AG09309 (cell line): ENCODE measurements at places on chromosomes 12 and 14.

DNA sequence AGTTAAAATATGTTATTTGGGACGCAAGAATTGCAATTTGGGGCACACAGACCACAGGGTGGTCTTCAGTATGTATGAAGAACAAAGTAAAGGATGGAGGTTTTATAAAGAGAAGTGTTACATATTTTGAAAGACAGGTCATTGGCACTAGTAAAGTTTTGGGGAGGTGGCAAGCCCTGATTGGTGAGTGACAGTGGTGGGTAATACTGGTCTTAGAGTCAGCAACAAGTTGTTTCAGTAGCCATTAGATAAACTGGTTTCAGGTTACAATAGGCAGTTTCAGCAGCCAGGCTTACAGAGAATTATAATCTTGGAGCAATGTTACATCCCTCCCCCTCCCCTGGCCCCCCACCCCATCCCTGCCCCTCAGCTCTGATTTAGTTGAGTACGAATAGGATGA is 17.5 kb downstream of the MARK3 start:
- DNase-seq = no peak

DNA sequence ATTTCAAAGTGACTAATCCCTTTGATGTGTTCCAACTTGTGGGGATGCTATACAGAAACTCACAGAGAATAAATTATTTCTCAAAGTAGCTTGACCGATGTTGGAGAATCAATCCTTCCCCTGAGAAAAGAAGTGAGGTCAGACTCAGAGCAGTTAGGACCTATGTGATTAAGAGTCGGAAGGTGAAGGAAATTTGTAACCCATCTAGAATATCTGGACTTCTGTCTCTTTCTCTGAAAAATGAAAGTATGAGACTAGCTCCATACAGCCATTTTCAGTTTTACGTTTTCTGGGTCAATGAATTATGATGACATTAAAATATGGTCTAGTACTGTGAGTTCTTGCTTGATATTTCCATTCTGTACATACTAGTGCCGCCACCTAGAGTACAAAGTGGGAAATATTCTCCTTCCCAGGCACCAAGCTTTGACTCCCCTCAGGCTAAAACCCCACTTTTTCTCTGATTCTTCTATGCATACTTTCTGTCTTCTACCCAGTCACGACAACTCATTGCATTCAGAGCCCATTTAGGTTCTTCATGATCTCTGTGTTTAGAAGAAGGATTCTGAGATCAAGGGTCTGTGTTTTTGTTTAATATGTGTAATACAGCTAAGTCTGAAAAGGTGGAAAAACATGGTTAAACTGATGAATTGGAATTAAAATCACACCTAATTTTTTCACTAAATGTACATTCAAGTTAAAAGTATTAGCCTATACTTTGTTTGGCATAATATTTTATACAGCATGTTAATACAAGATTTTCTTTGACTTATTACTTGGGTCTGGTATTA is 6.9 kb upstream of the NTS start:
- peak; percentile 43 for DNase-seq

- DNase-seq = no peak
These were observed 180.3 kb downstream of the RAD51B start for GRCh38 chr14:67999705-68000384.

DNA sequence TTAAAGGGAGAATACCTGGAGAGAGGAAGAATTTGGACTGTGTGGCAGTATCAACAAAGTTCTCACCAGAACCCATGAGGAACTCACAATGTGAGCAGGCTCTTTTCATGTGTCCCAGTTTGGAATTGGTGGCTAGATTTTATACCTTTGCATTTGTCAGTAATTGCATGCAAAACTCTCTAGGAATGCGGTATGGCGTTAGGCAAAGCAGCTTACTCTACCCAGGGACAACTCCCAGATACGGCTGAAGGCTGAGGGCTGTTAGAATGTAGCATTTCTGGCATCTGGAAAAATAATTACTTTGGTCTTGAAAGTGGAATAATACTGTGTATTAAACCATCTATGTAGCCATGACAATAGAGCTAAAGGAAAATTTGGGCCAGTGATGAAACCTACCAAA is 635.5 kb downstream of the SLC16A7 start:
- no peak for DNase-seq

DNA sequence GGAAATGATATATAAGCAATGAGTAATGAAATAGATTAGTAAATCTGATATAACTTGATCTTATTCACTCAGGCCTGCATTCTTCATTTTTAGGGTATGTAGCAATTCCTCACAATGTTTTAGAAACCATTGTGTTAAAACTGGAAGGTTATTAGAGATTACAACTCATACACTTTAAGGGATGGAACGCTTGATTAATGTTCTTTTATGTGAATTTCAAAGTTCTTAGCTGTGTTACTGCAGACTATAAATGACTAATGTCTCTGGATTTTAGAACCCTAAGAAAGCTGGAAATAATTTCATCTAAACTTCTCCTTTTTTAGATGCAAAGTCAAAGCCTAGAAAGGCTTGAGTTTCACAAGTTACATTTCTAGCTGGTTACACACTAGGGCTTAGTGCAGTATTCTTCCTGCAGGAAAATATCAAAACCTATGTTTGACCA is 148.2 kb upstream of the CLEC14A start:
- peak; percentile 92 for DNase-seq

- DNase-seq = peak; percentile 29
These were observed 84.6 kb downstream of the SETD3 start for GRCh38 chr14:99395909-99396530.

DNA sequence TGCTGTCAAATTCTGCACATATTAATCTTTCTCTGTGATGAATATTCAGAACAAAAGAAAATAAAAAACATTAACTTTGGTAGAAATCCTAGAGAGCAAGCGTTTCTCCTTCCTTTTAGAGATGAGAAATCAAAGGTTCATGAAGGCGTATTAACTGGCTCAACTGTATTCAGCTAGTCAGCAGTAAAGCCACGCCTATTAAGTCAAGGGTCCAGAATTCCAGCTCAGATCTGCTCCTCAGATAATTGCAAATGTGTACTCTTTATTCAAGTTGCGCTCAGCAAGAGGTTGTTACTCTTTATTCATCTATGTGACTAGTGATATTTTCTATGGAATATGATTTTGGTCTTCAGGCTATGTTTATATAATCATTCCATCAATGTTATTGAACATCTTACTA is 13.1 kb upstream of the POC1B start:
- no peak for DNase-seq

DNA sequence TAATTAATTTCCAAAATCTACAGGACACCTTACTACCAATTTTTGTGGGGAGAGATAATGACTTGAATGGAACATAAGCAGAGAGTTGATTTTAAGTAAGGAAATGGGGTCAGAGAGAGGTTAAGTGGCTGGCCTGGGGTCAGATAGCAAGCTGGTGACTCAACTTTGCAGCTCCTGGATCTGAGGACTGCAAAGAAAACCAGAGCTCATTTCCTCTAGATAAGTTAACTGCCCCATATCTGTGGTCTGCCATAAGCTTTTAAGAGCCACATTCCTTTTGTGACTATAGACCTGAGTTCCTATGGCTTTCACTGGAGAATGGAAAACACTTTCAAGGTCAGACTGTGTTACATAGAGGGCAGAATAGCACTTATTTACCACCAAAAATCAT is 201.2 kb upstream of the PRICKLE1 start:
- no peak for DNase-seq

DNA sequence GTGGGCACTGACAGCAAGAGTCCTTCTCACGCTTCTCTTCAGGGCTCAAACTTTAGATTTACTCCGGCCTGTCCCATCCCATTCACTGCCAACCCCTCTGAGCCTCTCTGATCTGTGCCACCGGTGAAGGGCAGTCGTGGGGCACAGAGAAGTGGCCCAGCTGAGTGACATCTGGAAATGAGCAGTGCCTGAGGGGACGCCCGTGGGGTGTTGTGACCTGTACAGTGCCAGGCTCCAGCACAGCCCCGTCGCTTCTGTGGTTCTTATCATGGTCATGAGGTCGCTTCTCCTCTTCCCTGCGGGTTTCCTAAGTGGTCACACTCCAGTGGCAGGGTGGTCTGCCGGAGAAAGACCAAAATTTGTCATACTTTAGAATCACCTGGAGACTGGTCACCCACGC is 4.1 kb downstream of the BDKRB2 start:
- no peak for DNase-seq

- DNase-seq = no peak
These were observed 613 bp downstream of the ARHGEF40 start for GRCh38 chr14:21070610-21071224.

GRCh38 chr14:50093496-50093895 is 22.9 kb downstream of the VCPKMT start:
- no peak for DNase-seq

DNA sequence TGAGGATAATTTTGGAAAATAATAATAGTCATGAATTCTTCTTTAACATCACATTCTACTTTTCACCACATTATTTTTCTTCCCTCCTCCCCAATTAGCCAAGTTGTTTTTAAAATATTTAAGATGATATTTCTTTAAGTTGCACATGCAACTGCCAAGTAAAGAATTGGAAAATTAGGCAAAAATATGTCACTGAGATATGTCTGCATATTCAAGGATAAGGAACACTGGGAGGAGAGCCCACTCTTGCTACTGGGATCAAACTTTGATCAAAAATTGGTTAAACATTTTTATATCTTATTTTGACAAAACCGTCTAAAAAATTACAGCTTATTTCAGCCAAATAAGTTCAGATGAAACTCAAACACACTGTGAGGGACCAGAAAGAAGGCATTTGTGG is 231.2 kb upstream of the TMTC1 start:
- DNase-seq = no peak

GRCh38 chr12:40144023-40144422 is 38.1 kb upstream of the SLC2A13 start:
- no peak for DNase-seq

DNA sequence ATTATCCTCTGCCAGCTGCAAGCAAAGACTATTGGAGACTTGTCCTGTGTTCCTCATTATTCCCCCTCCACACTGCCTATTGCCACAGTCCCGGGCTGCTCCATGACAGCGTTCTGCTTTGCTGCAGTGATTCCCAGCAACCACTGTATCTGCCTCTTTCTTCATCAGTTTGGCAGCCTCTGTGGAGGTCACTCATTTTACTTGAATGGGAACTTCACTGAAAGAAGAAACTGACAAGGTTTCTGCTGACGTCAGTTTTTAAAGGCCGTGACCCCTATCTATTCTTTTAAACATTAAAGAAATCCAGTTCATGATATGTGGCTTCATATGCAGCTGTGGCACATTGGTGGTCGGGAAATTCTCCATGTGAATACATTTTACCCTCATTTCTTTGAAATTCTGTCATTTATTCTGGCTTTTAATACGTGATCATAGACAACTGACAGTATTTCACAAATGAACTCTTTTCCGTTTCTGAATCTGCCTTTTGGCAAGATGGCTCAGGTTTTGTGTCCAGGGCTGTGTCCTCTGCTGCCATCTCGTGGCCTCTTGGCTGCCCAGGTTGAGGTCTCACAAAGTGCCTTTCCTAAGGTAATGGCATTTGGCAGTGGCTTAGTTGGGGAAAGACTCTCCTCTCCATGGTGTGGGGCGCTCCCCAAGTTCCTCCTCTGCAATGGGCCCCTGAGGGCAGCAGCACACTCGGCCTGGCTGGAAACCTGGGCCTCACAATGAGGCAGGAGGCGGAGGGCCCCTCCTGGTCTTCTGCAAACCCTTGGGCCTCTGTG is 5.8 kb downstream of the TMEM253 start:
- DNase-seq = no peak

DNA sequence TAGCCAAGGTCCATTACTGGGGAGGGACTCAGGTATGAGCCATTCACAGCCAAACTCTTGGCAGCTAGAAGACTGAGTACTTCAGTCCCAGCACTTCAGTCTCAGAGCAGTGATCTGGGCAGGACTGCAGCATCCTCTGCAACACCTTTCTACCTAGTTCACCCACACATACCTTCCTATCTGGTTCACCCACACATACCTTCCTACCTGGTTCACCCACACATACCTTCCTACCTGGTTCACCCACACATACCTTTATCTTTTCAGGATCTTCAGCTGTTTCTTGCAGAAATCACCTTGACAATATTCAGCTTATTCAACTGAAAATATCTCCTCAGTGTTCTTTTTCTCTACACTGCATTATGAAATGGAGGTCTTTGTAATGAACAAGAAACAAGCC is 101.3 kb downstream of the SRGAP1 start:
- no peak for DNase-seq
